ENCODE measurements at places on chromosomes 16 and 17. TPM values are rescaled to one million over a fixed set of nuclear protein-coding genes. Genes with fewer than 3 reads are reported as not detected.
A peak's percentile ranks its signal among the peaks of the same experiment; 100 is the strongest.

GRCh38 chr17:75077072-75077495, 10.7 kb upstream of the SLC16A5 start:
- no peak for DNase-seq
- H3K27ac ChIP-seq = no peak overlapping the region
- no peaks in the 10 kb centered on the region for H3K27me3 ChIP-seq
- no peaks in the 10 kb centered on the region for H3K36me3 ChIP-seq
- peaks cover 15% of the 10 kb centered on the region for H3K4me1 ChIP-seq

DNA sequence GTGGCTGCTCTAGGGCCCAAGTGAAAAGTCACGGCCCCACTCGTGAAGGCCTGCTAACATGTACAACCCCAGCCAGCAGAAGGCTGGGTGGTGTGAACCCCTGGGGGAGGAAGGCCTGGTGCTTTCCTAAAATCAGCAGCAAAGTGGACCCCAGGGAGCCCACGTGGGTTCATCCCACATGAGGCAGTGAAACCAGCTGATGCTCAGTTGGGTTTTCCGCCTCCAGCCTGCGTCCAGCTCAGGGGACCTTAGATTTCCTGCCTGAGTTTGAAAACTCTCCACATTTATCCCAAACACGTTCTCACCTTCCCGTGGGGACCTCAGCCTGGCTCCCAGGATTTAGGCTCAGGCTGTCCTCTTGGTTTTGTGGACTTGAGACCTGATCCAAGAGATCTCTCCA, 85.8 kb downstream of the SOCS1 start:
- no peak overlapping the region for H3K27ac ChIP-seq
- no peaks in the 10 kb centered on the region for H3K36me3 ChIP-seq
- H3K4me1 ChIP-seq = no peaks in the 10 kb centered on the region
- H3K27me3 ChIP-seq = no peaks in the 10 kb centered on the region

DNA sequence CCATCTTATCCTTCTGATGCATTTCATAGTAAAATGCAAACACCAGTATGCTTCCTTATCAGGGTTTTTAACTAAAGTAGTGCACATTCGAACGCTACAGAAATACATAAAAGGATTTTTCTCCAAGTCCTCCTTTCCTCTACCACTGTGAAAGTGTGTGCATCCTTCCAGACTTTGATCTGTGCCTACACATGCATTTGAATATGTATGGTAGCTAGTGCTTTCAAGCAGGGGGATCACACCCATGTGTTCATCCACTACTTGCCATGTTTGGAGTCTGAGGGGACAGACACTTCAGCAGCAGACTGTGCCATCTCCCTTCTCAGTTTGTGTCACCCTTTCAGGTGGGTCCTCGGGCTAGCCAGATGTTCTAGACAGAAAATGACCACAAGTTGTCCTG, 14.9 kb downstream of the LDHD start:
- H3K36me3 ChIP-seq = no peaks in the 10 kb centered on the region
- DNase-seq = no peak
- no peaks in the 10 kb centered on the region for H3K27me3 ChIP-seq

GRCh38 chr17:2481760-2482159, 29.9 kb downstream of the METTL16 start:
- no peak overlapping the region for H3K4me3 ChIP-seq
- peaks cover 12% of the 10 kb centered on the region for H3K36me3 ChIP-seq
- H3K27ac ChIP-seq = no peak overlapping the region
- no peaks in the 10 kb centered on the region for H3K27me3 ChIP-seq
- DNase-seq = no peak
- H3K4me1 ChIP-seq = peaks cover 37% of the 10 kb centered on the region

GRCh38 chr17:80832888-80833583, 158.6 kb upstream of the CHMP6 start:
- peak overlapping the region; percentile 40 for H3K4me3 ChIP-seq
- H3K36me3 ChIP-seq = no peaks in the 10 kb centered on the region
- H3K27me3 ChIP-seq = no peaks in the 10 kb centered on the region
- H3K27ac ChIP-seq = peak overlapping the region; percentile 83

DNA sequence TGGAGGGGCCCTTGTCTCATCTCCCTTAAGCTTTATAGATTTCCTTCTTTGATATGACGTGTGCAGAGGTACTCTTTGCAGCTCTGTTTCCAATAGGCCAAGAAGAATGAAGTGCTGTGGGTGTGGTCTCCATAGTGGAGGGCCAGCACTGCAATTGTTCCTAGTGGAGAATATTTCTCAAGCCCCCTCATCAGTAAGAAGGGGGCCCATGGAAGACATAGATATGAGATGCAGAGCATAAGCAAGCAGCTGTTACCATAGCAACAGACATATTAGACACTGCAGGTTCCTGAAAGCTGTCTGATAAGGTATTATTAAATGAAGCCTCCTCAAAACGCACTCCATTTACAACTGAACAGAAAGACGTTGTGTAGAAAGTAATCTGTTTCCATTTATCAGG, 240.7 kb downstream of the ZFHX3 start:
- H3K4me1 ChIP-seq = no peaks in the 10 kb centered on the region
- H3K4me3 ChIP-seq = no peak overlapping the region
- H3K27ac ChIP-seq = no peak overlapping the region
- DNase-seq = no peak
- peaks cover 10% of the 10 kb centered on the region for H3K36me3 ChIP-seq

GRCh38 chr17:81641825-81642489, 5.0 kb downstream of the TSPAN10 start:
- H3K27ac ChIP-seq = no peak overlapping the region
- H3K27me3 ChIP-seq = no peaks in the 10 kb centered on the region
- no peaks in the 10 kb centered on the region for H3K36me3 ChIP-seq
- no peak for DNase-seq

DNA sequence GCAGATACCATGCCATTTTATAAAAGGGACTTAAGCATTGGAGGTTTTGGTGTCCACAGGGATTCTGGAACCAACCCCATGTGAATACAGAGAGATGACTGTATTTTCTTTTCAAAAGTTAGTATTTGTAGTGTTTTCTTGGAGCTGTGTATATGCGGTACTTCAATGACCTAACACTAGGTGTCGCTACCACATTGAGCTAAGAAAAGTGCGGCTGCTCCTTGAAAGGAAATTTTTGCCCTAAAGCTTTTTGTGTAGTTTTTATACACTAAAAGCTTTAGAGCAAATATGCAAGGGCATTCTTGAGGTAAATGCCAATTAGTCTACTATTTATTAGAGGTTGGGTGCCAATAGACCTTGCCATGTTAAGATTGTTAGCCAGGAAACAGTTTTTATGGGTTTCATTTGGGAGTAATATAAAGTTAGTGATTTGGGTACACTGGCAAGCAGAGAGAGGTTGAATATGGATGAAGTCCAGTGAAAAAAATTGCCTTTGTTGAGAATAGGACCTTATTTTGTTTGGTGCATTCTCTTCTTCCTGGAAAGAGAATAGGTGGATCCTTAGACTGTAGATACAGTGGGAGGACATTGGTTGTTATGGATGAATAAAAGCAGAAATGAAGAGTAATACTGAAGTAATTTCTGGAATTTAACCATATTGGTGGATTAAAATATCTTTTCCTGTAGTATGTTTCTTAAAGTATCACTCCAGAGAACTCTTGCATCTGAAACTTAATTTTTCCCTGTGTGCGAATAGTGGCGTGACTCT, 43.3 kb downstream of the BCAS3 start:
- H3K36me3 ChIP-seq = no peaks in the 10 kb centered on the region
- H3K4me3 ChIP-seq = no peak overlapping the region
- no peaks in the 10 kb centered on the region for H3K27me3 ChIP-seq
- H3K4me1 ChIP-seq = no peaks in the 10 kb centered on the region
- no peak overlapping the region for H3K27ac ChIP-seq

- no peaks in the 10 kb centered on the region for H3K27me3 ChIP-seq
- H3K4me1 ChIP-seq = peaks cover 49% of the 10 kb centered on the region
- H3K36me3 ChIP-seq = no peaks in the 10 kb centered on the region
- H3K4me3 ChIP-seq = peak overlapping the region; percentile 57
- peak; percentile 35 for DNase-seq
Measured at GRCh38 chr17:77318491-77319210, 177.9 kb downstream of the SEC14L1 start.

KRTAP4-9 gene
- total RNA-seq = 1.0 TPM

GUCY2D gene
- not detected for total RNA-seq

CSF3 gene
- total RNA-seq = not detected

CDK12 gene
- total RNA-seq = 43.5 TPM

CDR2L gene
- 7.6 TPM for total RNA-seq

FOXC2 gene
- total RNA-seq = 0.13 TPM
